ENCODE measurements at places on chromosomes 2 and 18.

- no peak for ATAC-seq
These were observed 16.7 kb upstream of the PDIA6 start for GRCh38 chr2:10829299-10829698.

- ATAC-seq = no peak
These were observed 36.6 kb downstream of the DIPK1C start for GRCh38 chr18:74420481-74420880.

- ATAC-seq = peak; percentile 83
These were observed 6.1 kb upstream of the LBH start for GRCh38 chr2:30225131-30225762.

DNA sequence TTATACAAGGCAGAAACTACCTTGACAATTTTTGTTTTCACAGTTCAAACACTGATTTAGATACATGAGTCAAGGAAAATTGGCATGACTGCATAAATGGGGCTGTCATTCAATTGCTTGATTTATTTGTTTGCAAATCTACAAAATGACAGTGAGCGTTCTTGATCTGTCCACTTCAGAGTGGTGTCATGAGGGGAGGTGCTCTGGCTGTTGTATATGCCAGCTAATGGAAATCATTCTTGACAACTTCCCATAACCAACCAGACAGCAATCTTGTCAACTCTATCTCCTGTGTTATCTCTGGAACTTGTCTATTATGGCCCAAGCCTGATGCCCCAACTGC lies 120.6 kb upstream of the UGP2 start:
- no peak for ATAC-seq

DNA sequence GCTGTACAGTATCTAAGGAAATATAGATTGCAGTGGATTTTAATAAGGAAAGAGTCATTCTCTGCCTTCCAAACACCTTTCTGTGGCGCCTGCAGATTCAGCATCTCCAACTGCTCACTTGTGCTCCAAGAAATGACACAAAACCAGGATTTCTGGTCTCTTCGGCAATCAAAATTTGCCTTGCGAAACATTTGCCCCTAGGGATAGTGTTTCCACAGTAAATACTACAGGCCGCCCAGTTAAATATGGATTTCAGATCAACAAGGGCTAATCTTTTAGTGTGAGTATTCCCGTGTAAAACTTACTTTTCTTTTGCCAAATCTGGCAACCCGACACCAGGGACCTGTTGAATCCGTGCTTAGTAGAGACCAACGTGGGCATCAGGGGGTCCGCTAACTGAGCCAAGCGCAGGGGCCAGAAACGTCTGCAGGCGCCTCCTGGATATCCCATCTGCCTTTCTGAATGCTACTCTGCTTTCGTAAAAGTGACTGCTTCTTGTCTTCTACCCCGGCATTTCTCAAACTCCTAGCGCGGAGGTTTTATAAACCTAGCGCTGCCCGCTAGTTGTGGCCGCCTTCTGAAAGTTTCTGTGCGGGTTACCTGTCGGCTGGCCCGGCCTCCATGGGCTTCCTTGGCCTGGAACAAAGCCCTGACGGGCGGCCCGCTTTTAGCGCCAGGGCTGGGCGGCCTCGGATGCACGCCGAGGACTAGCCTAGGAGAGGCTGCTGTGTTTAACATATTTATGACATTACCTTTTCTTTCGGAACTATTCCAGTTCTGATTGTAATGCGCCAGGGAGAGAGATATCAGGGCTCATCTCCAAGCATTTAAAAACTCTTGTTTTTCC lies 2.5 kb downstream of the CYP1B1 start:
- no peak for ATAC-seq

DNA sequence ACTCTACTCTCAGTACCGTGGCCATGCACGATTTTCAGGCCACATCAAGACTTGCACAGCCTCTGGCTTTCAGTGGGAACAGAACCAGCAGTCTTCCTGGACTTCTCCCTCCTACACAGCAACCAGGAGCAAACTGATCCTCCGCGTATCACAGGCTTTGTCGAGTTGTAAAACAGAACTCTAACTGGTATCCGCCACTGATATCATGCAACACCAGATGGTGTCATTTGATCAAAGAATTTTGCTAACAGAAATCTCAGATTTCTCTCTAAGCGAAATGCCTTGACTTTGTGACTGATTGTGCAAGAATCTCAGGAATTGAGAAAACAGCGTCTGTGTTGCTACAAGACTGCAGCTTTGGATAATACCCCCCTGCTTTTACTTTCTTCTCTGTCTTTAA lies 85.7 kb downstream of the COPS8 start:
- peak; percentile 89 for ATAC-seq

DNA sequence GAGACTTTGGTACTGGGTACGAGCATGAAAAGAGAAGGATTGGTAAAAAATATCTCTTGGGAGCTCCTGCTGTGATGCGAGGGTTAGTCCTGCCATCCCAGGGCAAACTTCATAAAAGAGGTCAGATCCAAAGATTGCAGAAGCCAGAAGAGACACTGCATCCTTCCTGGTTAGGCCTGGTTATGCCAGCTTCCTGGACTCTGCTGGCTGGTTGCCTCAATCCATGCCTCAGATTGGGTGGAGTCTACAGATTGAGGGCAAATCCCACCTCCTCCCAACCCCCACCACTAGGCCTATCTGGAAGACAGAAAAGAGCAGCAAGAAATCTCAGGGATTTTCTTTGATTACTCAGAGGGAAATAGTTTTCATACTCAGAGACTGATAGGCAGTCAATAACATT lies 5.3 kb upstream of the ACADL start:
- no peak for ATAC-seq

DNA sequence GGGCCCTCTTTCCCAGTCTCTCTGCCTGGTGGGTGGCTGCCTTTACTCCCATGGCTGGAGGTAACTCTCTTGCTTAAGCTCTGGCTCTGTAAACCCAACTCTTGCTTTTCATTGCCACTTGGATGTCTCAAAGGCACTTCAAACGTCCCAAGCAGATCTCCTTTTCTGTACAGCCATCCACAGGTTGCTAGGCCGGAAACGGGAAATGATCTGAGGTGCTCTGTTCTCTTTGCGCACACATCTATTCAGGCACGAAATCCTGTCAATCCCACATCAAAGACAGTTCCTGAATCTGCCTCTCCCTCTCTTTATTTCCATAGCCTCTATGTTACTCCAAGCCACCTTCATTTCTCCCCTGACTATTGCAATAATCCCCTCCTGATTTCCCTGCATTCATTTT lies 87.4 kb downstream of the AOX1 start:
- no peak for ATAC-seq

- no peak for ATAC-seq
These were observed 22.8 kb downstream of the NPC1 start for GRCh38 chr18:23563377-23564043.

- ATAC-seq = no peak
These were observed 196.0 kb upstream of the VRK2 start for GRCh38 chr2:57850415-57851130.

DNA sequence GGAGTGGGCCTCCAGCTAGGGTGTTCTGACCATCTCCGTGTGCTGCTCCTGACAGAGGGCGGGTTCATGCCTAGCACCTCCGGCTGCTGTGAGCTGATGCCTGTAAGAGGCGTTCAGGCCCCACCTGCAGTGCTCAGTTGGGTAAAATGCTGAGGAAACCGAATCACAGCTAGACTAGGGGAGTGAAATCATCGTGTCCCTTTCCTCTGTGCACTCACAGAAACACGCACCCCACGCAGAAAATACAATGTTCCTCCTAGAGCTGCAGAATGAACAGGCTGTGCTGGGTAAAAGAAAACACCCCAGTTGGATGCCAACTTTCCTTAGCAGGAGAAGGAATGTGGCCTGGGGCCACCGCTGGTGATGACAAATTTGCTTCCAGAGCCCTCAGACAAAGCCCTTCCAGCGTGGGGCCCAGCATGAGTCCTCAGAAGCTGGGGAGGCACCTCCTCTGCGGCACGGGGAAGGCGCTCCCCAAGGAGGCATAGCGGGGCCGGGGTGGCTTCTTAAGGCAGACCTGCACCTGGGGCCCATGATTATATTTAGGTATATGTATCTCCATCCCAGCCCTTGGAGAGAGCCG lies 16.3 kb upstream of the ARHGEF4 start:
- ATAC-seq = peak; percentile 88

DNA sequence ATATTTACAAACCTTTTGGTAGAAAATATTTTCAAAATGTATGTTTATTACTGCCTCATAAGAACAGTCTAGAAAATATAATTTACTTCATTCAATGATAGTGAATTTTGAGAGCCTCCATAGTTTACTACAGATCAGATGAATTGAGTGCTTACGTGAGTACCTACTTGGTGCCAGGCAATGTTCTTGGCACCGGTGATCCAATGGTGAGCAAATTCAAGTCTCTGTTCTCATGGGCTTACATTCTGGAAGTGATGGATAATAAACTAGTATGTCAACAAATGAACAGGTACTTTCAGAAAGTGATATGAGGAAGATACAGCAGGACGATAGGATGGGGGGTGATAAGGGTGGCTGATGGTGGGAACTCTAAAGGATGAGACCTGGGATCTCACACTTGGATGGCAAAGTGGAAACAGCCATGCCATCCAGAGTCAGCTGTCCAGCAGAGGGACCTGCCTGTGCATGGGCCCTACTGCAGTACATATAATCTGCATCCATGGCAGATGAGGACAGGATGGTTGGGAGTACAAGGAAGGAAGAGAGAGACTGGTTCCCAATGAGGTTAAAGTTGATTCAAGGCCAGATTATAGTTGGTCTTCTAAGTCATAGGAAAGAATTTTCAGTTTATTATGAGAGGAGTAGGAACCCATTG lies 277.0 kb downstream of the NEDD4L start:
- no peak for ATAC-seq

DNA sequence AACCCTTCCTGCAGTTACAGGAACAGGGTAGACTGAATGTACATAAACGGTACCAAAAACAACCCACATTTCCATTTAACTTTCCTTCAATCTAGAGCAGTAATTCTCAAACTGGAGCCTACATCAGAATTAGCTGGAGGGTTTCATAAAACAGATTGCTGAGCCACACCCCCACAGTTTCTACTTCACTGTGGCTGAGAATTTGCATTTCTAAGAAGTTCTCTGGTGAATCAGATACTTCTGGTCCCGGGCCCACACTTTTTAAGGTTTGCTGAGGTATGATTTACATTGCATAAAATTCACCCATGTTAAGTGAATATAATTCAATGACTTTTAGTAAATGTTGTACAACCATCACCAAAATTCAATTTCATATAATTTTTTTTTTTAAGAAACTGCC lies 113.7 kb downstream of the SRBD1 start:
- no peak for ATAC-seq

Measured in gastroesophageal sphincter (tissue), 4 donors.